Activated CD4-positive, alpha-beta T cell treated with anti-CD3 and anti-CD28 coated beads for 4 hours (primary cell): ENCODE measurements at places on chromosomes 13 and 19.

DNA sequence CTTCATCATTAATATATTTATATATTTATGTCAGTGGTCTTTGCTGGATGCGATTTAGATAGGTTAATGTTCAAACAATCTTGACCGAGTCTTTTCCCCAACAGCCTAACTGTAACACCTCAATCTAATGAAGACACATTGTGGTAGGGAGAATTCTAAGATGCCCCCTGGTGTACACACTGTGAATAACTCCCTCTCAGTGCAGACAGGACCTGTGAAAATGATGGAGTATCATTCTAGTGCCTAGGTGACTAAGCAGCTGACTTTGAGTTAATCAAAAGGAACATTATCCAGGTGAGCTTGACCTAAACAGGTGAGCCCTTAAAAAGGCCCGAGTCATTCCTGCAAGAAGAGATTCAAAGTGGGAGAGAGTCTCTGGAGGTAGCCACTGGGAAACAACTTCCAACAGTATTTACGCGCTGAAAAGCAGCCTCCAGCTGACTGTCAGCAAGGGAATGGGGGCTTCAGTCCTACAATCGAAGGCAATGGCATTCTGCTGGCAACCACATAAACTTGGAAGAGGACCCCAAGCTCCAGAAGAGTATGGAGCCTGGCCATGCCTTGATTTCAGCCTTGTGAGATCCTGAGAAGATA is 28.0 kb upstream of the KBTBD7 start:
- DNase-seq: peak; percentile 45

GRCh38 chr13:54175466-54175865 is 1146.9 kb downstream of the OLFM4 start:
- no peak for DNase-seq

DNA sequence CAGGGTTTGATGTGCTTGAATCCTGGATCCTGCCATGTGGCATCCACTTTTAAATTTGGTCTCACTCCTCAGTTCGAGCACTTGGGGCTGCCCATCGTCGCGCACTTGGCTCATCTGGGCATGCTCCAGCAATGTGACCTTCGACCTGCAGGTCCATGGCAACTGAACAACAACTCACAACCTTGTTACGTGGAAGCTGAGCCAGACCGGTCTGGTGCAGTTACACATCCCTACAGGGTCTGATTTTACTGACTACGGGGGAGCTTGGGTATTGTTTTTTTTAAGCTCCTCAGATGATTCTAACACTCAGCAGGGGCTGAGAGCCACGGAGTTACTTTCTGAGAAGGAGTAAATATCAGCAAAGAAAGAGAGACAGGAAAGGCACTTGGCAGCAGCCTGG is 769.6 kb downstream of the UQCRFS1 start:
- no peak for DNase-seq

DNA sequence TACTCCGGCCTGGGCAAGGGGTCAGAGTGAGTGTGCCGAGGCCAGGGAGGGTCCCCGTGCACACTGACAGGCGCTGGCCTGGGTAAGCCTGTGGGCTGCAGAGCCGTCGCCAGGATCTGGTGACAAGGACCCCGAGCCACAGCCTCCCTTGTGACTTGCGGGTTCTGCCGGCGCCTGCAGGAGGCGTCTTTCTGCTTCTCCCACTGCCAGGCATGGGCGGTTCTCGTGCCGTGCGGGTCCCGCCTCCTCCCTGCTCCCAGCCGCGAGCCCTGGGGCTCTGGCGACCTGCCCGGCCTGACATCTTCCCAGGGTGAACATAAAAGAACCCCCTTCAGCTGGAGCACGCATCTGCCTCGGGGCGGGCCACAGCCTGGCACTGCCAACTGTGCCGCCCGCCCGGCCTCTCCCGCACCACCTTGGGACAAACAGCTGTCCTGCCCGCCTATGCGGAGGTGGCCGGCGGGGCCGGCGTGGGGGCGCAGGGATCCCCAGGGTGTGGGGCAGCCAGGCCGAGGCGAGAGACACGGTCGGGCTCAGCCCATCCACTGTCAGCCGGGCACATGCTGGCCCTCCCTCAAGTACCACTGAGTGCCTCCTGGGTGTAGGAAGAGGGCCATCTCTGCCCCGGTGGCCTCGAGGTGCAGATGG is 1.5 kb upstream of the HCN2 start:
- DNase-seq: peak; percentile 63

GRCh38 chr13:73141292-73141771 is 82.5 kb downstream of the KLF5 start:
- no peak for DNase-seq

DNA sequence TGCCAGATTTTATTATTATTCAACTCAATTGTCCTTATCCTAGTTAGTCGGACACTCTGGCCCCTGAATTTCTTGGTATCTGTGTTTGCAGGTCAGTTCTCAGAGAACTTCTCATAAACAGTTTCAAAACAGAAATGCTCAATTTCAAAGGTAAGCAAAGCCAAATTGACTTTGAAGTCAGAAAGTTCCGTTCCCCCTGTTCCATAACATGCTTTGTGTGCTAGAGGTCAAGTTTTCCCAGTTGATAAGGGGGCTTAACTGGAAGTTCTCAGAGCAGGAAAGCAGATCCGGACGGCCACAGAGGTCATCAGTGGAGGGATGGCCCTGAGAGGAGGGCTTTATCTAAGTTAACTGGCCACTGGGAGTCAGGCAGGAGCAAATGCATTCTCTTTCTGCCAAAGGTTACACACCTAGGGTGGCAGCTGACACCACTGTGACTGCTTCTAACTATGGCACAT is 417.2 kb downstream of the COG6 start:
- DNase-seq: no peak

- DNase-seq: no peak
These were observed 9.7 kb downstream of the CLEC4G start for GRCh38 chr19:7722231-7722651.

- DNase-seq: no peak
These were observed 50.5 kb downstream of the KATNAL1 start for GRCh38 chr13:30256713-30257467.

GRCh38 chr19:21698215-21698614 is 69.2 kb downstream of the ZNF100 start:
- peak; percentile 4 for DNase-seq

DNA sequence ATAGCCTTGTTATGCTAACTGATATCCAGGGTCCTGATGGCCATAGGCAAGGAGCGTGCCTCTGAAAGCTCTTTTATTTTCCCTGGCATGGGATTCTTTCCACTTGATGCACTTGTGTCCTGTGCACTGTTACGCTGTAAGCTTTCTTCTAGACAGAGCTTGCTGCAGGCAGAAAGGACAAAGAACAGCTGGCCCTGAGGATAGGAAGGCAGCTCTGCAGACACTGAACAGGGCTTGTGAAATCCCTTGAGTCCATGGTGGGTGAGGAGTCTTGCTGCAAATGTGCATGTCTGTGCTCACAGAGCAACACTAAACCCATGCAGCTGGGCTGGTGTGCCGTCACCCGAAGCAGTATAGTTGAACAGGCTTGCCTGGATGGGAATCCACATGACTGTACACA is 126.6 kb downstream of the AKAP11 start:
- no peak for DNase-seq

DNA sequence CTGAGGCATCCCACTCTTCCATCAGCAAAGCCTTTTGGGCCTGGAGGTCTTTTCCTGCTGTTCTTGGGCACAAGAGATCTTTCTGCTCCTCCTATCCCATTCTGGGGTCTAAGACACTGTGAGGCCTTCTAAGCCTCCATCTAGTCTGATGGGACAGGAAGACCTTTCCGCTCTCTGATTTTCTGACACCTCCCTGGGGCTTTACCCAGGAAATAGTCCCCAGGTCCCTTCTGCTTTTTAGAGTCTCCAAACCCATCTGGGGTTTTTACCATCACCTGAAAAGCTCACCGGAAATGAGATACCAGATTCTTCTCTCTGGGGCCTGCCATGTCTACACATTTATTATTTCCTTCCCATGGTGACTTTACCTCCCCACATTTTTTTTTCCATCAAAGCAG is 21.1 kb downstream of the CLEC17A start:
- DNase-seq: no peak

DNA sequence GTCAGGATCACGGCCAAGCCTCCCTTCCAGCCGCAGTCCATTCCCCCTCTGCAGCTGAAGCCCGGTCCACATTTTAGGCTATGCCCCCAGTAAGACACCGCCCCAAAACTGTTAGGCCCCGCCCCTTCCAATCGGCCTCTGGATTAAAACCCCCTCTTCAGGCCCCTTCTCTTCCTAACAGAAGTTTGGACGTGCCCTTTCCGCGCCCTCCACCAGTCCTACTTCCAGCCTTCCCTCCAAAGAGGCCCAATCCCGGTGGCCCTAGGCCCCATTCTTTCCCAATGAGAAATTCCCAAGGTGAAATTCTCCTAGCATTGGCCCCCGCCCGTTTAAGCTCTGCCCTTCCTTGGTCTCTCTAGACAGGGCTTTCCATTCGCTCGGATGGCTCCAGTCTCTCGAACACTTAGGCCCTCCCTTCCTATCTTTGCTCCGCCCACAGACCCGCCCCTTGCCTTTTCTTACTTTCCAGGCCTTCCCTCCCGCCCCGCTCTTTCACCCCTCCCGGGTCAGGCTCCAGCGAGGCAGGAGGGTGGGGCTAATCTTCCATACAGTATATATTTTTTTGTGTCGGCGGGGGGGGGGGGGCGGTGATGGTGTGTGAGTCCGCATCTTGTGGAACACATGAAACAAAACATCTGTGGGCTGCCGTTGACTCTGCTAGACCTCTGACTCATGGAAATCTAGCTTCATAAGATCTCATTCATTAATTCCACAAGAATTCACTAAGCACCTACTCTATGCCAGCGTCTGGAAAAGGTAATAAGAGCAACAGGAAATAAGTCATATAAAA is 13.6 kb downstream of the LTBP4 start:
- DNase-seq: peak; percentile 99

DNA sequence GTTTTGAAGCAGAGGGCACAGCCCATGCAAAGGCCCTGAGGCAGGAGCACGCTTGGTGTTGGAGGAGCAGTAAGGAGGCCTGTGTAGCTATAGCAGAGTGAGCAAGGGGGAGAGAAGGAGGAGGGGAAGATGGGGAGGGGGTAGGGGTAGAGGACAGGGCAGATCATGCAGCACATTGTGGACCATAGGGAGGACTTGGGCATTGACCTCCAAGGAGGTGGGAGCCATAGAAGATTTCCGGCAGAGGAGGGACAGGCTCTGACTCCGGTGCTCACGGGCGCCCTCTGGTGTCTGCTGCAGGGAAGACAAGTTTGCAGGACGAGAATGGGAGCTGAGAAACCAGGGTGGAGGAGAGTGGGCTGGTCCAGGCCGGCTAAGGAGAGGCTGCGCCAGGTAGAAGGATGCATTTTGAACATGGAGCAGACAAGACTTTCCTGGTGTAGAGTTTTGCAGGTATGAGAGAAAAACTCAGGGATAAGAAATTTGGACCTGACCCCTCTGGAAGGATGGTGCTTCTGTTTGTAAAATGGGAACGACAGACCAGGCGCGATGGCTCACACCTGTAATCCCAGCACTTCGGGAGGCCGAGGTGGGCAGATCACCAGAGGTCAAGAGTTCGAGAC is 13.7 kb upstream of the CREB3L3 start:
- peak; percentile 78 for DNase-seq

GRCh38 chr13:108657519-108657918 is 28.1 kb downstream of the MYO16 start:
- no peak for DNase-seq

DNA sequence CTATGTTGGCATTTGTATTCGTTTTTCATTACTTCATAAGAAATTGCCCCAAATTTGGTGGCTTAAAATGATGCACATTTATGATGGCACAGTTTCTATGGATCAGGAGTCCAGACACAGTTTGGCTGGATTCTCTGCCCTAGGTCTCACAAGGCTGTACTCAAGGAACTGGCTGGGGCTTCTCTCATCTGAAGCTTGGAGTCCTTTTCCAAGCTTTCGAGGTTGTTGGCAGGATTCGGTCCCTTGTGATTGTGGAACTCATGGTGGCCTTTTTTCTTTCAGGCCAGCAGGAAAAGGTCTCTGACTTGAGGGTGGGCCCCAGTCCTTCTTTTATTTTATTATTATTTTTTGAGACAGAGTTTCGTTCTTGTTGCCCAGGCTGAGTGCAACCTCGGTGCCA is 23.8 kb downstream of the LRCH1 start:
- no peak for DNase-seq

GRCh38 chr13:40409278-40409677 is 257.2 kb downstream of the FOXO1 start:
- DNase-seq: no peak
